Activated T-cell treated with anti-CD3 and anti-CD28 coated beads, Interleukin-2, amount 50 U/mL, for 72 hours (primary cell): ENCODE measurements at places on chromosomes 7 and 10.

DNA sequence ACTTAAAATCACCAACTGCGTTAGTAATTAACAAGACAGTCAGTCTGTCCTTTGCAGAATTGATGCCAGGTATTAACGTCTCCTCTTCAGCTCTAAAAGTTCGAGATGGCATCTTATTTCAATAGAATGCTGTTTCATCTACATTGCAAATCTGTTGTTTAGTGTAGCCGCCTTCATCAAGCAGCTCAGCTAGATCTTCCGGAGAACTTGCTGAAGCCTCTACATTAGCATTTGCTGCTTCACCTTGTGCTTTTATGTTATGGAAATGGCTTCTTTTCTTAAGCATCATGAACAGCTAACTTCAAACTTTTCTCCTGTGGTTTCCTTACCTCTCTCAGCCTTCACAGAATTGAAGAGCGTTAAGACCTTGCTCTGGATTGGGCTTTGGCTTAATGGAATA is 95.5 kb upstream of the FAM20C start:
- DNase-seq = no peak

- DNase-seq = no peak
Measured at GRCh38 chr10:23171232-23171876, 20.8 kb upstream of the PTF1A start.

DNA sequence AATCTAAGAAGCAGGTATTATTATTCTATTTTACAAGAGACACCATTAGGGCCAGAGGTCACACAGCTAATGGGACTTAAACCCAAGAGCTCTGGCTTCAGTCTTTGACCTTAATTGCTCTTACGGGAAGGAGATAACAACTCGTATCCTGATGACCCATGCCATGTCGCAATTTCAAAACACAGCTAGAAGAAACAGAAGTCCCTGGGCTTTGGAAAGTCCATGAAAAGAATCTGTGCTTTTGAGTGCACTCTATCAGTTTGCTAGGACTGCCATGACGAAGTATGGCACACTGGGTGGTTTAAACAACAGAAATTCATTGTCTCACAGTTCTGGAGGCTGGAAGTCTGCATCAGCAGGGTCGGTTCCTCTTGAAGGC is 247.8 kb upstream of the AOAH start:
- DNase-seq = no peak

GRCh38 chr7:127578036-127578684 is 7.2 kb downstream of the GCC1 start:
- no peak for DNase-seq

- DNase-seq = peak; percentile 33
Measured at GRCh38 chr10:49280001-49280408, 19.0 kb upstream of the C10orf71 start.

- DNase-seq = no peak
Measured at GRCh38 chr7:45575501-45576248, 1.5 kb downstream of the ADCY1 start.

DNA sequence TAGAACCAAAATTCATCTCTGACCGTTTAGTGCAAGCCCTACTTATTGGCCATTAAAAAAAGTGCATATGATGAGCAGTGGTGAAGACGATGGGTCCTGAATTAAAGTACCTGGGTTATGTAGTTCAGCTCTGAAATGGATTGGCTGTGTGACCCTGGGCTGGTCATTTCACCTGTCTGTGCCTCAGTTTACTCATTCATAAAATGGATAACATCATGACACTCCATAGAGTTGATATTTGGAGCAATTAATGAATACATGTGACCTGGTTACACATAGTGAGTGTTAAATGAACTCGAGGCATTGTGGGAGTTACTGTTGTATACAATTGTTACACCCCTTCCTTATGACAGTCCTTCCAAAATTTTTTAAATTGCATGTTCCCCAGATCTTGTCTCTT is 9.1 kb downstream of the MAP3K8 start:
- DNase-seq = no peak

DNA sequence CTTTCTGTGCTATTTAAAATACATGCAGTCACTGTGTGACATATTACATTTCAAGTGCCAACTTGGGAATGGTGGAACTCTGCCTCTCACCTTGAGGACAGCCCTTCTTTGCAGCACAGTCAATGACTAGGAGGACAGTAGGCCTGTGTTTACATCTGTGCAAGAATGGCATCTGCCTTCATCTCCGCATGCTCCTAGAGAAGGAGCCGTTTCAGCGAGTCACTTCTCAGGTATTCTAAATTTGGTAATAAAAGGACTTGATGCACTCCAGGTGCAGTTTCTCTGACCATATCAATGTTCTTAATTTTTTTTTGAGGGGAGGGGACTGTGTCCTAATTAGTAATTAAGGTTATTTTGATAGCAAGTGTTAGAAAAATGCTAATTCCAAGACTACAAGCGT is 128.9 kb downstream of the SDK1 start:
- DNase-seq = no peak

DNA sequence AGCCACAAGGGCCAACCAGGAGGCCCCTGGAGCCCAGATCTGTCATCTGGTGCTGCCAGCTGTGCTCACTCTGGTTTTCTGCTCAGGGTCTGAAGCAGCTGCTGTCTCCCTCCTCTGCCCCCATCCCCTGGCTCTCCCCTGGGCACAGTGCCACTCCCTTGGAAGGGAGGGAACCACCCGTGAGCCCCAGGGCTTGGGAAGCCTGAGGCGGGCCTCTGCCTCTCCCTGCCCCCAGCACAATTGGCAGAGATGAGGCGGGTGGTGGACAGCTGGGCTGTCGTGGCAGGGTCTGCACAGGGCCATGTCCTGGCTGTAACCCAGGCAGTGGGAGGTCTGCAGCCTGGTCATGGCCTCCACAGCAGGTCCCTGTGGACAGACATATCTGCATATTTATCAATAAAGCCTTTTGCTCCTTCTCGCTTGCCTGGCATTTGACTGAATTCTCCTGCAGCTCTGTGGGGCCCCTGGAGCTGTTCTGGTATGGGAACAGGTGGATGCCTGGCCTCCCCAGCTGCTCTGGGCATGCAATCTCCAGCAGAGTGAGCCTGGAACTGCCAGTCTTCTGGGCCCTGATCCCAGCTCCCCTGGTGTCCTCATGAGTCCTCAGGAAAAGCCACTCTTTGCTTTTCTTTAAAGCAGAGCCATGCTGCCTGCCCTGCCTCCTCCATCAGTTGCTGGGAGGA is 1.6 kb upstream of the ANKRD2 start:
- DNase-seq = no peak

DNA sequence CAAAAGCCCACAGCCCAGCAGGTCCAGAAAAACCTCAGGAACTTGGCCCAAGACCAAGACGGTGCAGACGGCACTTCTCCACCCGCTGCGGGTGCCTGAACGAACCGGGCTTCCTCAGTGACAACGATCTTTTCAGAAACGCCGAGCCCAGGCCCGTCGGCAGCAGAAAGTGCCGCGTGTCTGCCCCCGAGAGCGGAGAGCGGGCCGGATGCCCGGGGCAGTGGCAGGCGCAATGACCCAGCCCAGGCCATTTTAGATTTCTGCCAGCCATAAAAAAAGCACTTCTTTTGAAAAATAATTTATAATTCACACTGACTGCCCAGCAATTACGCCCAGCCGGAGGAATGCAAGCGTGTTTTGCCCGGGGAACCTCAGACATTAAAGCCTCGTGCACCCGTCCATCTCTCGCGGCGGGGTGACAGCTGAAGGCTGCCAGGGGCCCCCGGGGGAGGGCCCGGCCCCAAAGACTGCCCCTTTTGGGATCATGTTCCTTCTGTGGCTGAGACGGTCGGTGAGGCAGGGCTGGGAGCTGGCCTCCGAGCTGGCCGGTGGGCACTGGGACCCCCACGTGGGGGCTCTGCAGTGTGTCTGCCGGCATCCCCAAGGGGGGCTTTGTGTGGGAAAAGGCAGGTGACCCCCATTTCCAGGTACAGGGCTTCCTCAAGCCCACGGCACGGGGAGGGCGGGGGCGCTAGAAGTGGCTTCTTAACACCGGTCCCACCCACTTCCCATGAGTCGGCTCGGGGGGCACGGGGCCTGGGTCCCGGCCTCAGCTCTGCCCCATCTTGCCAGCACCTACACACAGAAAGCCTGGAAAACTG is 71.3 kb upstream of the PDGFA start:
- no peak for DNase-seq

DNA sequence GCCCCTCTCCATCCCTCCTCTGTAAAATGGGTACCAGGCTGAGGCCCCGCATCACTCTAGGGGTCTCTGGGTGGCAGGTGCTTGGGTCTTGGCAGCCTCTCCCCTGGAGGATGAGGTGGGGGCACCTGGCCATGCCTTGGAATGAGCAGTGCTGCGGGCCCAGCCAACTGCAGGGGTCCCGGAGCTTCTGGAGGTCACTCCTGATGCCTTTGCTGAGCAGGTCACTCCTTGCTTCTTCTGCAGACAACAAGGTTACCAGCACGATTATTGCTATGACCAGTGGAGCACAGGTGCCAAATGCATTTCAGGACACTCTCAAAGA is 22.4 kb upstream of the ZNF488 start:
- DNase-seq = no peak

- no peak for DNase-seq
Measured at GRCh38 chr7:2526659-2527504, 7.3 kb downstream of the LFNG start.

DNA sequence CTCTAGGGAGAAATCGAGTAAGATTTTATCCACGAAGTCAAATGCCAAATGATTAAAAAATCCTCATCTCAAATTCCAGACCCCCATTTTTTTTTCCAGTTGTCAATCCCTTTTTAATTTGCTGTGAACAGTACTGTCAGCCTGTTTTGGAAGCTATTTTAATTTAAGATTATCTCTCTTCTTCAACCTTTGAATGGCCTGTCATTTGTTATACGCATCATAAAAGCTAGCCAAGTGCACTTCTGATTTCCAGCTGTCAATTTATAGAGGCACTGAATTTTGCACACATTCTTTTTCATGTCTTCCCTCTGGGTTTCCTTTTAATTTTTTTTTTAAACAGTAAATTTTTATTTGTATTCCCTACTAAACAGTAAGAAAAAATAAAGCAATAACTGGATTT is 336.4 kb upstream of the HGF start:
- no peak for DNase-seq

GRCh38 chr7:103560136-103560535 is 114.1 kb upstream of the SLC26A5 start:
- DNase-seq = no peak

GRCh38 chr7:12570168-12570533 is 369 bp upstream of the SCIN start:
- no peak for DNase-seq

DNA sequence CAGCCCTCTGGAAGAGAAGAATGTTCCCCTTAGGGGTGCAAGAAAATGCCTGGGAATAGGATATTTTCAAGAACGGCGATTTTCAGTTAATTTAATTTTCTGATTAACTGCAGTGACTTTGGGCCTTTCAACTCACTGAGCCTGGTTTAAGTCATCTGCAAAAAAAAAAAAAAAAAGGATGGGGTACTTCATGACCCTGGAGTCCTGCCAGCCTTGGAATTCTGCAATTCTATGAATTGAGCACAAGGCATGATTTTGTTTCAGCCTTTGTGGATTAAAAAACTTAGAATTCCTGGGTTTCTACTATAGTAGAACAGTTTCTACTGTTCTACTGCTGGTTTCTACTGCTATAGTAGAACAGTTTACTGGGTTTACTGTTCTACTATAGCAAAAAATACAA is 58.3 kb upstream of the CALD1 start:
- no peak for DNase-seq

DNA sequence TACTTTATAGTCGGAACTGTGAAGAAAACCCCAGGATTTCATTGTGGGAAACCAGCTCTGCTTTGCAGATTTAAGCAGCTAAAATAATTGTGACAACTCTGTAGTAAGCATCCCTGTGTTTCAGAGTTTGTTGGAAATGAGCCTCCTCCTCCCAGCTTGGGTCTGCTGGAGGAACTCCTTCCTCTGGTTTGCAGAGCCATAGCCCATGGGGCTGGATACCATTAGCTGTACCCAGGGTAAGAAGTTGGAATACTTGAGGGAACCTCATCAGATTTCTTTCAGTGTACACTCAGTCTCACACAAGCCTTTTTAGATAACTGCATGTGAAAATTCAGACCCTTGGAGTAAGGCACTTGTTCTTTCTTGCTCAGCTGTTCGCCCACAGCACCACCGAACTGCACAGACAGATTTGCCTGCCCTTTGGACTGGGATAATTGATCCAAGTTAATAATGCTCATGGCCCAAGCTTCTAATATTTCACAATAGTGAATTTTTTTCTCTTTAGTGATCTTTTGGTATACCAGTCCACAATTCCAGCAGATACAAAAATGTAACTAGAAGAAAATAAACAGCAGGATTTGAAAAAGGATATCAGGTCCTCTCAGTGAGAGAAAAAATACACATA is 467.4 kb upstream of the FZD8 start:
- no peak for DNase-seq

DNA sequence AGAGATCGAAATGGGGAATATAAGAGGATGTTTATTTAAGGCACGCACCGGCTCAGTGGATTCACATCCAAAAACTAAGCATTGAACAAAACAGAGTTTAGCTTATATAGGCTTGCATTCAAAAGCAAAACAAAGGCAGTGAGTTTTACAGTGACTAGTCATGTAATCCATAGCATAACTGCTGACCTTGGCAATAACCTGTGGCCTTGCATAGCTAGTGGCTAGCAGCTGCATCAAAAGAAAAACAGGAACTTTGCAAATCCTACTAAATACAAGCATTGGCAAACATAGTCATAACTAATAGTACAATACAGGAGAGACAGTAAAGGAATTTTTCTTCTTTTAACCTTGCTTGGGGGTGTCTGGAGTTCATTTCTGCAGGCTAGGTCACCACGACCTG is 9.7 kb upstream of the ZNF485 start:
- no peak for DNase-seq

DNA sequence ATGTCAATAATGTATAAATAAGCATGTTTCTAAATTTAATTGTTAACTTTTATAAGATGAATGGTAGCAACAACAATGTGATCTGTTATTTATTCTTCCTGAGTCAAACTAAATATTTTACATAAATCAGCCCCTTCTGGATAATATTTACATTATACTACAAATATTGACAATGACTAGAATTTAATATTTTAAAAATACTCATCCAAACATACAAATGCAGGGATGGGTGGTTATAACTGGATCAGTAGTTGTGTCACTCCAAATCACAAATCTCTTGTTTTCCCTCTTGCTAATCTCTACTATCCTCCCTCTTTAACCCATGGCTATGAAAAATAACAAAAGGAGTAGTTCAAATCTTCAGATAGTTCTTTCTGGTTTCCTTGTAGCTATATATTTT is 407.0 kb downstream of the HTR7 start:
- DNase-seq = no peak

- no peak for DNase-seq
Measured at GRCh38 chr7:44066111-44066460, 719 bp upstream of the PGAM2 start.

GRCh38 chr7:12674861-12675260 is 12.6 kb upstream of the ARL4A start:
- peak; percentile 25 for DNase-seq

GRCh38 chr10:24313283-24313682 is 104.3 kb downstream of the KIAA1217 start:
- no peak for DNase-seq
